ENCODE measurements at places on chromosomes 7 and 10.

- no peak for DNase-seq
These were observed 86.4 kb downstream of the RBM20 start for GRCh38 chr10:110730345-110731050.

DNA sequence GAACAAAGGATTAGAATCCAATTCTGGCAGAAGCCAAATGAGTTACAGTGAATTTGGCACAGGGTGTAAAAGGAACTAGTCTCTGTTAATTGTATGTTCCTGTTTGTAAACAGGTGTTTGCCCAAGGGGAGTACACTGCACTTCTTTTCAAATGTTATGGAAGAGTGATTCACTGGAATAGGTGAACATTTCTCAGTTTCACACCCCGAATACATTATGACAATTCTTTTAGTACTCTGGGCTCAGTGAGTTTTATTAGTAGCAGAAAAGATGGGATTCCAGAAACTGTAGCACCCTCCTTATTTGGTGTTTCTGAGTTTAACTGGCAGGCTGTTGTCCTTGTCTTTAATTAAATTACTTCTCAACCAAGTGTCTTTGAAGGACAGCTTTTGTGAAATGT lies 329.2 kb downstream of the BBS9 start:
- no peak for DNase-seq

DNA sequence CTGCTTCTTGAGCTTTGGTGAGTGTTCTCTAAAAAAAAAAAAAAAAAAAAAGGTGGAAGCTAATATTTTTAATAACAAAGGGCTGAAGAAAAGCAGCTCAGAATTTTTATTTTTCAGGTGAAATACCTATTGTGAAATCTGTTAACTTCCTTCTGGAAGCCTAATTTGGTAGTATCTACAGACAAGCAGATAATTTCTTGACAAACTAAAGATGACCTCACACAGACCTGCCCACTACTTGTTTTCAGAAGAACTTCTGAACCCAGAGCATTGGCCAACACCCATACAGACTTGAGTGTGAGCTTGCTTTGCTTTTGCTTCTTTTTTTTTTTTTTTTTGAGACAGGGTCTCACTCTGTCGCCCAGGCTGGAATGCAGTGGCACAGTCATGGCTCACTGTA lies 31.2 kb downstream of the LRRC4 start:
- DNase-seq: no peak

DNA sequence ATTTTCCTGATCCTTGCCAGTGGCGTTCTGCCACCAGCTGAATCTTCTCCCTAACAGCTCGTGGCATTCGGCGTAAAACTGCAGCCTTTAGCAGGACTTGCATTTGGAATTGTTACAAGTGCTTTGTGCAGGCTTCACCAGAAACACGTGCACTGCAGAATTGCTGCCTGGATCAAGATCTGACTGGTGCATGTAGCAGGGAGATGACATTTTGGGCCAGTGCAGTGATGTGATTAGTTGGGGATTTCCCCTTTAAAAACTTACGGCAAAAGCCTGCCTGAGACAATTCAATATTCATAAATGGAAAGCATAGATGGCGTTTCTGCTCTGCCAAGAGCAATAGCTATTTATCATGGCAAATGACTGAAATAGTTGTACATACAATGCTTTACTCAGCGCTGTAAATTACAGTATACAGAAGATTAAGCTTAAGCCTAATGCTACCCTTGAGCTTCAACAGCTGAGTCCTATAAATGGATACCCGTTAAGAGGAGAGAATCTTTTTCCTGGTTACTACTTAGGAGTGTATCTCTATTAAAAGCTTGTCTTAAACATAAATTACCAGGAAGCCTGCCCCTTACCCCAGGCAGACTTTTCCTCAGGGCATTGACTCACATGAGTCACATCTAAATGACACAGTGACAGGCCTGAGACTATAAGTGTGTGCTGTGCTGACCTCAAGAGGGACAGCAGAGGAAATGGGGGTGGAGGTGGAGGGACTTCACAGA lies 106.3 kb downstream of the ATXN7L1 start:
- DNase-seq: no peak

DNA sequence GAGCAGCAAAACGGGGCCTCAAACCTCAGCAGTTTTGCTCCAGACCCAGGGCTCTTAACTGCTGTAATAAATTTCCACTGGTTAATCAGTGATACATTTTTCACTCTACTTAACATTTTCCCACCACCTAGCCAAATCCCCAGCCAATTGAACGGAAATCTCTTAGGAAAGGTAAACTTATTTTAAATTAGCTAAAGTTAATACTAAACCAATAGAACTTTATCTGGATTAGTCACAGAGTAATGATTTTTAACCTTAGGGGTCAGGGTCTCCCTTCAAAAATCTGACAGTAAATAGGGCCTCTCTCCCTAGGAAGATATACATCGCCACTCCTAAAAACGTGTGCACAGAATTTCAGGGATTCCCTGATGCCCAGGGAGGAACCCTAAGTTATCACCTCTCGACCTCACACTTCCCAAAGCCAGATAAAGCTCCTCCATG lies 87.4 kb upstream of the KMT2E start:
- no peak for DNase-seq

GRCh38 chr7:22781230-22781711 lies 41.4 kb downstream of the TOMM7 start:
- no peak for DNase-seq

DNA sequence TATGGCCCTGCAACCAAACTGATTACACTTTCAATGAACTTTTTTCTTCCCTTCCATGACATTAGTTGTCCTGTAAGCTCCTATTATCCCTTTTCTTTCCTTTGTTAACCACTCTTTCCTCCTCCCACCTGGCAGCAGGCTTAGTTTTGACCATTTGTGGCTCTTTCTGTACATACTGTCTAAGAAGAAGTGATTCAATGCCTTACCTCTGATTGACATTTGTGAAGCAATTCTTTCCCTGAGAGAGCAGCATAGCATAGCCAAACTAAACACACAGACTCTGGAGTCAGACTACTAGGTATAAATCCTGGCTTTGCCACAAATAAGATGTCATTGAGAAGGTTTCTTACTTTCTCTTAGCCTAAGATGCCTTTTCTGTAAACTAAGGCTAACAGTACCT lies 48.9 kb downstream of the AHR start:
- no peak for DNase-seq

GRCh38 chr10:3102720-3103427 lies 35.5 kb downstream of the PFKP start:
- DNase-seq: no peak

DNA sequence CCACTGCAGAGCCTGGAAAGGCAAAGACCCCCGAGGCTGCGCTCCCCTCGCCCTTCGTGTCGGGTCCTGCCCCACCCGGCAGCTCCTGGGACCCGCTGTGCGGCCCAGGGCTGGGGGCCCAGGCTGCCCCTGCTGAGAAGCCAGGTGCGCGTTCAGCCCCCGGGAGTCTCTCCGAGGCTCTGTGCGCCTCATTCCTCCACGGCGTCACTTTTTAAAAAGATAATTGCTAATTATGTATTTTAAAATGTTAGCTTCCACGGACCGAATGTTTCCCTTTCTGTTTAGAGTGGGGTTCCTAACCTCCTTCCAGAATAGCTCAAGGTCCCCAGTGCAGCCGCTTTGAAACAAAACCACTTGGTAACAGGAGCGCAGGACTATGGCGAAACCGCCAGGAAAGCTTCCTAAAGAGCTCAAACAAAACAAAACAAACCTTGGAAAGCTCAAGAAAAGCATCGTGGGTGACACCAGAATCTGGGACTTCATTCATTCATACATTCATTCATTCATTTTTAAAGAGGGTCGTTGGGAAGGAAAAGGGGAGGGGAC lies 45.6 kb downstream of the PDIA4 start:
- no peak for DNase-seq

GRCh38 chr7:37732888-37733287 lies 49.3 kb downstream of the GPR141 start:
- no peak for DNase-seq

GRCh38 chr10:12795315-12796110 lies 206.0 kb downstream of the CCDC3 start:
- DNase-seq: no peak

- DNase-seq: no peak
These were observed 1.2 kb downstream of the TRDMT1 start for GRCh38 chr10:17200001-17200911.

DNA sequence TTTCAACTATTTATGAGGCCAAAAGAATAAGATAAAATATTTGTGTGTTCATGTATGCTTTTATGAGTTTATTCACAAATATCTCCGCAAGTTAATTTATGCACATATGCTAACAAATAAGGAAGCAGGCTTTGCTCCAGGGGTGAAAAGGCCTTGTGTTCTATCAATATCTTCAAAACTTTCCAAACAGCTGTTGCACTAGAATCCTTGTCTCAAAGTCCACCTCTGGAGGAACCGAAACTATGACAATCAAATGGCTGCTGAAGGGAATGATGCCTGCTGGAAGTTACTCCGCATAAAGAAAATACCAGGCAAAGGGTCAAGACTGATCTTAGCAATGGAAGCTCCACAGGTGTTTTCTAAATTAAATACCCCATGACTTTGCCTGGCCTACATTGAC lies 145.0 kb upstream of the GHITM start:
- no peak for DNase-seq

DNA sequence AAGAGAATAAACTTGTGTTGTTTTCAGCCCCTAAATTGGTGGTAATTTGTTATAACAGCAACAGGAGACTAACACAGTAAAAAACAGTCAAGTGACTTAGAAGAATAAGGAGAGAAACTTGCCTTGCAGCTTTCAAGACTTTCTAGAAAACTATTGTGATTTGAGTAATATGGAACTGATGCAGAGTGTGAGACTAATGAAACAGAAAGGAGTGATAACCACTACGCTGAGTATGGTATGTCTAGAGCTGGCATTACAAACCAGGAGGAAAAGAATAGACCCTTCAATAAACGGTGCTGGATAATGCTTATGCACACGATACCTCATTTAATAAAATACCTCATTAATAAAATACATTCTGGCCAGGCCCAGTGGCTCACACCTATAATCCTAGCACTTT lies 99.9 kb downstream of the CREM start:
- no peak for DNase-seq

DNA sequence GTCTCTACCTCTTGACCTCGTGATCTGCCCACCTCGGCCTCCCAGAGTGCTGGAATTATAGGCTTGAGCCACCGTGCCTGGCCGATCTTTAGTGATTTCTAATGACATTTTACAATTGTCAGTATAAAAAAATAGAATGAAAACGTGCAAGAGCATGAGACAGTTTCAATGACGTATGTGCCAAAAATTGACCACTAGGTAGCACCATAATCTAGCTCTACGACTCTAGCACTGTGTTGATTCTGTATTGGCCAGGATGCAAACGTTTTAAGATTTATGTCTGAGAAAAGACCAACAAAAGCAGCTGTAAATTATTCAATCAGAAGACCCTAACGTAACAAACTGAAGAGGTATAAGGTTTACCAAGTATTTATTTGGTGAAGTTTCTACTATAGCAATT lies 25.4 kb upstream of the EXOC6 start:
- no peak for DNase-seq

- no peak for DNase-seq
These were observed 89.6 kb downstream of the PPP1R17 start for GRCh38 chr7:31776616-31777015.

DNA sequence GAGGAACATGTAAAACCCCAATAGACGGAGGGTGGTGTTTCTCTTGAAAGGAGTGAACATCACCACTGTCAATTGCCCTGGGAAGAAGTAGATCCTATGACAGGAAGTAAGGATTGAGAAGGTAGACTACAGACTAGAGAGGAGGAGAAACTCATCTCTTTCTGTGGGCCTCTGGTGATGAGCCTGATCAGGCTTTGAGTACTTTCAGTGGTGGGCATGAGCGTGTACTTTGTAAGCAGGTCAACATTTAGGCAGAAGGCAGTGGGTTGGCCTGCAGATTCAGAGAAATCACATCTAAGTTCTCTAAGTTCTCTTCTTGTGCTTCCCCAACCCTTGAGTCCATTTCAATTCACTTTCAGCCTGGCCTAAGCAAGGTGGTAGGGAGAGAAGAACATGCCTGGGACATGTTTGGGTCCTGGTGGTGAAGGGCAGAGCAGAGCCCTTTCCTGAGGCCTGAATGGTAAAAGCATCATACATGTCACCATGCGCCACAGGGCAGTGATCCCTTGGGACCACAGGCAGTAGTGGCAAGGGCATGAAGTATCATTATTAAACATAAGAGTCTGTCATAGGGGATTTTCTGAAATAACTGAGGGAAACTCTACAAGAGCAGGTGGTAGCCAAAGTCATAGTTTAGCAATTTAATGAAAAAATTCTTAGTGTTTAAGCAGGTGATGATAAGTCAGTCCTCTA lies 56.4 kb upstream of the ANKRD1 start:
- no peak for DNase-seq

- DNase-seq: no peak
These were observed 17.5 kb upstream of the CPVL start for GRCh38 chr7:29163854-29164253.

GRCh38 chr10:124179308-124180043 lies 86.1 kb upstream of the CHST15 start:
- DNase-seq: no peak

DNA sequence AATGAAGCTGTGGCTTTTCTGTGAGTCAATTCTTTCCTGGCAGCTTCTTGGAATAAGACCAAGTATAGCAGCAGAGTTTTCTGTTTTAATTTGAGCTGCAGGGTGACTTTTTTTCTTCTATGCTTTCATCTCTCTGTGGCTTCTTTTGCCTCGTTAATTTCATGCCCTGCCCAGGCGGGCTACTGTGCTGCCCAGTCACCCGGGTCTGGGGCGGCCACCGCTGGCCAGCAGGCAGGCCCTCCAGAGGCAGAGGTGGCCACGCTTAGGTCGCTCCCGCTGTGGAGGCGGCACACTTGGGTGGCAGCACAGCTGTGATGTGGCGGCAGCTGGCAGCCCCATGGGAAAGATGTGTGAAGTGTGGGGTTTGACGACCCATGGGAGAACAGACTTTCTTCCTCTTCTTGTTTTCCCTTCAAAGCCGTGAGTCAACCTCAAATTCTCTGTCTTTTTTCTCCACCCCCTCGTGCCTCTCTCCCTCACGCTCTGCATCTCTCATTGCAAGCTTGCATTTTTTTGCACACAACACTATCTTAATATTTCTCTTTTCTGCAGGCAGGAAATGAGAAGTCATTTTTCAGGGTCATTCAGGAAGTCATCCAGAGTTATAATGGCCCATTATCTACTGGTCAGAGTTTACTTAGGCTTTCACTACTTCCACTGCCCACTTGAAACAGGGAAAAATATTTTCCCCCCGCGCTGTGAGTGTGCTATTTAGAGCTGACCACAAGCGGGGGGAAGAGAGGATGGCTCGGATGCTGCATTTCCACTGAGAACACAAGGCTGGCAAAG lies 67.8 kb downstream of the EGFR start:
- DNase-seq: no peak

GRCh38 chr7:74297516-74298233 lies 8.5 kb downstream of the CLIP2 start:
- DNase-seq: no peak

- no peak for DNase-seq
These were observed 478.5 kb downstream of the KIF20B start for GRCh38 chr10:90179696-90180407.

GRCh38 chr10:76192151-76192550 lies 760.7 kb downstream of the LRMDA start:
- DNase-seq: no peak

GRCh38 chr7:103989785-103990767 lies 618 bp upstream of the RELN start:
- no peak for DNase-seq

GRCh38 chr7:33936503-33936902 lies 31.2 kb downstream of the BMPER start:
- DNase-seq: no peak

- no peak for DNase-seq
These were observed 422 bp downstream of the AP1S1 start for GRCh38 chr7:101154693-101155102.

GRCh38 chr10:44370731-44371248 lies 14.1 kb downstream of the CXCL12 start:
- DNase-seq: no peak

GRCh38 chr7:132138817-132139216 lies 437.5 kb downstream of the PLXNA4 start:
- no peak for DNase-seq
